ENCODE measurements at places on chromosomes 7 and 10. TPM values are rescaled to one million over a fixed set of nuclear protein-coding genes. Genes with fewer than 3 reads are reported as not detected.

Gene KNDC1
- total RNA-seq: 1.4 TPM

Gene AKR1B15
- total RNA-seq: 32.0 TPM

Gene ERLIN1
- total RNA-seq: 53.8 TPM

Gene IRF5
- total RNA-seq: 13.7 TPM

Gene KCP
- 0.25 TPM for total RNA-seq

Gene SEMA3A
- 4.7 TPM for total RNA-seq

Gene GLRX3
- total RNA-seq: 217 TPM

Gene SLC18A2
- total RNA-seq: not detected

Gene CABCOCO1
- 0.30 TPM for total RNA-seq

Gene ADCY1
- 2.5 TPM for total RNA-seq

Gene VWC2
- not detected for total RNA-seq

Gene TLX1
- total RNA-seq: not detected

Gene TCAF1
- 14.1 TPM for total RNA-seq

Gene EEF1AKMT2
- 17.2 TPM for total RNA-seq

Gene NUTM2B
- total RNA-seq: 0.33 TPM

Gene HTR7
- 0.10 TPM for total RNA-seq

Gene CDK1
- total RNA-seq: 86.2 TPM

Gene EN2
- 1.0 TPM for total RNA-seq

Gene OR2F2
- not detected for total RNA-seq

Gene FAS
- total RNA-seq: 39.2 TPM

Gene EZH2
- total RNA-seq: 23.3 TPM

Gene ASB10
- total RNA-seq: not detected

Gene SFTPA1
- not detected for total RNA-seq

Gene MAT1A
- not detected for total RNA-seq

Gene MUC12
- 20.6 TPM for total RNA-seq

Gene NKX2-3
- not detected for total RNA-seq
